ENCODE measurements at places on chromosomes 3 and 15.

GRCh38 chr3:170814822-170815221, 55.2 kb downstream of the RPL22L1 start:
- no peak for DNase-seq

DNA sequence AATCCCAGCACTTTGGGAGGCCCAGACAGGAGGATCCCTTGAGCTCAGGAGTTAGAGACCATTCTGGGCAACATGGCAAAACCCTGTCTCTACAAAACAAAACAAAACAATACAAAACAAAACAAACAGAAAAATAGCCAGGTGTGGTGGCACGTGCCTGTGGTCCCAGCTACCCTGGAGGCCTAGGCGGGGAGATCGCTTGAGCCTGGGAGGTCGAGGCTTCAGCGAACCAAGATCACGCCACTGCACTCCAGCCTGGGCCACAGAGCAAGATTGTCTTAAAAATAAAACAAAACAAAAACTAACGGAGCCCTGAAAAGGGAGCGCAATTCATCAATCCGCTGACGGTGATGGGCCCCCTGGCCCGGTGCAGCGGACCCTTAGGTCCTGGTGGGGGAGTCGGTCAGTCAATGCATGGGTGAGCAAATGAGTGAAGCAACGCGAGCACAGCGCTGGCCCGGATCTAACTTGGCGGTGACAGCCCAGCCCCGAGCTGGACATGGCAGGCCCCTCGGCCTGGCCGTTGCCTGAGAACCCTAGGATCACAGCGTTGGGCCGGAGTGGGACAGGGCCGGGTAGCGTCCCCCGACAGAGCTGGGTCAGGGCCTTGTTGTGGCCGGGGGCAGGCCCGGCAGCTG, 52.4 kb upstream of the BLM start:
- DNase-seq: no peak

DNA sequence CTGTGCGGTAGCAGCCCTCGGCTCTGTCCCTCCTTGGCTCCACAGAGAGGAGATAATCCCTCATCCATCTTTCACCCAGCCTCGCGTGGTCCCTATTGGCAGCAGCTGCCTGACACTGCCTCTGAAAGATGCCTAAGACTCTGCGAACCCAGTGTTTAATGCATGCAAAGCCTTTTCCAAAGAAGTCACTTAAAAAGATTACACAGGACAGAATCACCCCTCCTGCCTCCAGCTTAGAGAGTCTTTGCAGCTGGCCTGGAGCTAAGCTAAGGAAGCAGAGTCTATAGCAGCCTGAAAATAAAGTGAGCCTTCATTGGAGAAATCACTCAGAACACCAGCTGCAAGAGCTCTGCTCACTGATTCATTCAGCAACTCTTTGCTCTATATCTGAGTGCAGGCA, 247.2 kb downstream of the SHQ1 start:
- no peak for DNase-seq

- DNase-seq: no peak
Measured at GRCh38 chr3:99013777-99014315, 112.4 kb upstream of the DCBLD2 start.

DNA sequence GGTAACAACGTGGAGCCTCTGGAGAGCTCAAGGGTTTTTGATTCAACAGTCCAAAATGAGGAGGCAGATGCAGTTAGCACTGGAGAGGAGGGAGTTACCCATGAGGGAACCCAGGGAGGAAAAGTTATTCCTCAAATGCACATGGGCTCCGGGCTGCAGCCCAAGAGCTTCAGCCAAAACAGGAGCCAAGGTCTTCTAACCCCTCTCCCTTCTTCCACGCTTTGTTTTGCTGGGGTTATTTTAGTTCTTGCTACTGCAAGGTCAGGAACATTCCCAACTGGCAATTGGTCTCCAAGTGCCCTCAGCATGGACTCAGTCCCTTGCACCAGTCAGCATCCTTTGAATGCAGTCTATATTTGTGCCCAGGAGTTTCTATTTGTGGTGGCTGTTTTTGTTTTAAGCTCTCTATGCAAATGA, 90.0 kb downstream of the TGFBR2 start:
- no peak for DNase-seq

DNA sequence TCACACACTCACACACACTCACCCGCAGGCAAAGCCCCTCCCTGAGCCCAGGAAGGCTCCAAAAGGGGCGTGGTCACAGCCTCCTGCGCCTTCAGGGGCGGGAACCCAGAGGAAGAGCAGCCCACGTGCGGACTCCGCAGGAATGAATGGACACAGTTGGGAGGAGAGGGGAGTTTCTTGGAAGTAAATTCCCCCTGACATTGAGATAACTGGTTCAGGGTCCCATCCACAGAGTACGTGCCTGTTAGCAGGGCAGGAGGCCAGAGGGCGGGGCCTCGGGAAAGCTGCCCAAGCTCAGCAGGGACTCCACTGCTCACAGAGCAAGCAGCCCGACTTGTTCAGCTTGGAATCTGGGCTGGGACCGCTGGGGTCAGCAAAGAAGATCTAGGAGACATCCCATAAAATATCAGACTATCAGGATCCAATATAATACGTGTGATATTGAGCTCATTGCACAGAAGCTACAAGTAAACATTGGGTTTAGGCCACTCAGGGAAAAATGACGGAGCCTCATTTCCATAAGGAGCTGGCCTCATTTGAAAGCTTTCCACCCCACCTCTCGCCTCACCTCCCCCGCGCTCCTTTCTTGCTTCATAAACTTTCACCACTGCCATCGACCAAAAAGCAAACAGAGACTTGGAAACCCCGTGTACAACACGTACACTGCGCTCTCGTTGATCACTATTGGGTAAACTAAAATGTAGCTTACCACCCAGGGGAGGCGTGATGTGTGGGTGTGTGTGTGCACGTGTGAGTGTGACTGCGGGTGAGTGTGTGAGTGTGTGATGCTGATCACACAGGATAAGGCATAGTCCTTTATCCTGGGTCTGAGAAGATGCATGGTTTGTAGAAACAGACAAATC, 36.0 kb downstream of the TM2D3 start:
- DNase-seq: no peak

DNA sequence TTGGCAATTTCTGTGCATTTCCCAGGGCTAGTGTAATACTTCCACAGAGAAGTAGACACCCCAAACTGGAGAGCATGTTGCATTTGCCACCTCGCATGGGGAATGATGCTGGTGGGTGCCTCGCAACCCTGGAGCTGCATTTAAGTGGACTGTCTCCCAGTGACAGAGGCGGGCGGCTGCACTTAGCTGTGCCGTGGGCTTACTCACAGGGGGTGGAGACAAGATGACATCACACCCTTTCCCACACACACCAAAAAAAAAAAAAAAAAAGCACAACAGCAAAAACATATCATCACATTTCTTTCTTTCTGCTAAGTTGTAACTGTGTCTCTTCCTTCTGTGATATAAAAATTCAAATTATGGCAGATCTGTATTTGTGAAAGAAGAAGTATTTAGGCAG, at the start of gene ABI3BP:
Gene ABI3BP, minus strand, starts transcription at position 113 of the 400 bp plus-strand sequence. Its CDS starts 37 bp downstream, at position 76.
- no peak for DNase-seq

DNA sequence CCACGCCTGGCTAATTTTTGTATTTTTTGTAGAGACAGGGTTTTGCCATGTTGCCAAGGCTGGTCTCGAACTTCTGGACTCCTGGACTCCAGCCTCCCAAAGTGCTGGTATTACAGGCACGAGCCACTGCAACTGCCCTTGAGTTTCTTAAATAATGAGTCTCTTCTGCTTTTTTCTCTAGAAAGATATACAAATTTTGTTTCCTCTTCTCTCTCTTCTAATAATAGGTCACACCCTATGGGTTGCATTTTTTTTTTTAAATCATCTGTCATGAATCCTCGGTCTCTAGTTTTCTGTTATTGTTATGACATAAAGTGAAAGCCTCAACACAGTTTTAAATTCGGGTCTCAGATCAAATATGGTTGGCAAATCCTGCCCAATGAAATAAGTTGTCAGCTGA, 111.2 kb downstream of the IL12A start:
- DNase-seq: no peak

GRCh38 chr15:30962659-30963058, 28.8 kb downstream of the MTMR10 start:
- no peak for DNase-seq

DNA sequence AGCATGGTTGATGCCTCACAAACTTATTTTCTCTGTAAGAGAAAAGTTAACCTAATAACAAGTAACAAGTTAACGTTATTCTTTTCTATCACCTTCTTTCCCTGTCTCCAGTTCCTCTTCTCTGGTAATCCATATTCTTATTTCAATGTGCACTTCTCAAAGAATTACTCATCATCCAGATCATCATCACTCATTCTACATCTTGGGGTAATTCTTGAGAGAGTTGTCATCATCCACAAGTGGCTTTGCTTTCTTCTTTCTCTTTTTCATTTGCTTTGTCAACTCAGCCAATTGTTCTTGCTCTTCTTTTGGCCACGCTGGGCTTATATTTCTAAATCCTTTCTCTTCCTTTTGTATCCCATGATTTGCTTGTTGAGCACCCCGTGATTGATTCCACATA, 20.8 kb upstream of the RNF111 start:
- DNase-seq: no peak

DNA sequence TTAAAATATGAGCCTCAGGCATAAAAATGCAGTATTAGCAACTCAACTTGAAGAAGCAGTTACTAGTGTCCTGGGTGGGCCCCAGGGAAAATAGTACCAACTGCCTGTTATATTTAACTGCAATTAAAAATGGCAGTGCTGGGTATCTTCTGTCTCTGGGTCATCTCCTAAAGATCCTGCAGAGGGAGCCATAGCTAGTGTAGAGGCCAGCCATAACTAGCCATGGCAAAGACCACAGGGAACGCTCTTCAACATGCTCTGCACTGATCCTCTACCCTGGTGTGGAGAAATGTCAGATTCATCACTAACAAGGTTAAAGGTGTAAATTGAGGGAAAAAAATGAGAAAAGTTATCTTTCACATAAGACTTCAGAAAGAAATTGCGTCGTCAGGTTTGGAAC, 181.3 kb downstream of the SNRPN start:
- no peak for DNase-seq

DNA sequence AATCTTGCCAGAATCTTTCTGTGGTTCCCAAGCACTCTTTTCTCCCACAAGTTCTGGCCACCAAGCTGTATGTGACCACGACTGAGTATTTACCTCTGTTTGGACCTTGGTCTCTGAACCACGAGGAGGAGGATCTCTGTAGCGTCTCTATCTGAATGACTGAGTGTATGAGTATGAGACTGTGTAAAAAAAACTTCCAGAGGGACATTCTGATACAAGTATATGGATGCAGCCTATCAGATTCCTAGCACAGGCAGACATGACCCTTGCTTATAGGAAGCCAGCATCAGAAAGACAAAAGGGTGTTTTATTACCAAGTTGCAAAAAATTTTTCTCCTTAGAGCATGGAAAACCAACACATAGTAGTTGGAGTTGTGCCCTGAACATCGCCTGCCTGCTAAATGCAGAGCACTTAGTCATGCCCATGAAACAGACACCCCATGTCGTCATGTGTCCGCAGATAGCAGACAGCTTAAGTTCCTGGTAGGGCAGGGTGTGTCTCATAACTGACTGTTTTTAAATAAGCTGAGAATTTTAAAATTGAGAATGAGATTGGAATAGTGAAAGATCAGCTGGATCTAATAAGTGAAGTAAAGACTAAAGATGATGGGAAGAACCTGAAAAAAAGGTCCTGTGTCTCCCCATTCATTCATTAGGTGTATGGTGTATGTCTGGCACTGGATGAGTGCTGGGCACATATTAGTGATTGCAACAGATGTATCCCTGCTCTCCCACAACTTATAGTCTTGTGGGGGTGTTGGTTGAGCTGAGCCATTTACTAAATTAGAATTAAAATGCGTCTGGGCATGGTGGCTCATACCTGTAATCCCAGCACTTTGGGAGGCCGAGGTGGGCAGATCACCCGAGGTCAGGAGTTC, 30.9 kb downstream of the DAG1 start:
- DNase-seq: no peak

DNA sequence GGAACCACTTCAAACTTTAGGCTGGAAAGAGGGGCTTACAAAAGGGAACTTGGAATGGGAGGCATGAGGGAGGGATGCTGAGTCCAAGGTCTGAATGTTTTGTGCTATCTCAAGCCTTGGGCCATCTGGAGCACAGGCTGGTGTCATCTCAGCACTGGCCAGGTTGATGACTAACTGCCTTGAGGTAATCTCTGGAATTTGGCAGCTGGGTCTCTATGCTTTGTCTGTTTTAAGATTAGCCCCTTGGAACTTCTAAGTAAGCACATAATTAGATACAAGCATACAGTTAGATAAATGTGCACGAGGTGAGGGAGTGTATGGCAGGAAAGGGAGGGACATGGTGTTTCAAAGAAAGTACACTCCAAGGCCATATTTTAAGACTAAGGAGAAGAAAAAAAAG, 252.4 kb upstream of the CCDC54 start:
- no peak for DNase-seq

DNA sequence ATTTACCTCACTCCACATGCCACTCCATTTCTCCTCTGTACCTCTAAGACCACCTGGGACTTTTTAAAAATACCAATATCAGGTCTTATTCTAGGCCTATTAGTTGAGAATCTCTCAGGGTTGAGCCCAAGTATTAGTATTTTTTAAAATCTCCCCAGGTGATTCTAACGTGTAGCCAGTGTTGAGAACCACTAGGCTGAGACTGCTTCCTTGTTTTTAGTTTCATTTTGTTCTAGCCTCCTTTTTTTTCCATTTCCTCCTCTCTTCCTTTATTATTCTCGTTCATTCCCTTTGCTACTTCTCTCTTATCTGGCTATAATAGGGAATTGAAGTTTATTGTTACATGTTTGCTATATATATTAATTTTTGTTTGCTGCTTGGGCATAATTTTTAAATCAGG, 217.8 kb upstream of the CD96 start:
- DNase-seq: no peak

DNA sequence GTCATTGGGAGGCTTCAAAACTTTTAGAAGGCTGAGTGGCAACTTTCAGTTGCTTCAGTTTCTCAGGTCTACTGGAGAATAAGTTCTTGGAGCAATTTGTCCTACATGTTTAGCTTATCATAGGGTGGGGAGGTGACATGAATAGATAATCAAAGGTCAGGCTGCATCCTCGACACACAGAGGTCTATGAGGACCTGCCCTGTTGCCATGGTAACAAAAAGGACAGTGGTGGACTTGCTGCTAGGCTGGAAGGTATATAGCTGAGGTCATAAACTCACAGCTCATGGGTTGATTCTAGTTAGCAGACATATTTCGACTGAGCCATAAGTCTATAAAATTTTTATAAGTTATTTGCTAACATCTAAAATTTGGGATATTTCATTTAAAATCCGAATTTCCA, 267.0 kb downstream of the THRB start:
- DNase-seq: no peak

- no peak for DNase-seq
Measured at GRCh38 chr3:109982201-109982600, 644.9 kb upstream of the DPPA4 start.

GRCh38 chr3:42640771-42641370, 12.6 kb upstream of the ZBTB47 start:
- no peak for DNase-seq

GRCh38 chr3:10628891-10629670, 123.7 kb upstream of the ATP2B2 start:
- no peak for DNase-seq

- no peak for DNase-seq
Measured at GRCh38 chr3:153414982-153415381, 253.0 kb downstream of the RAP2B start.

DNA sequence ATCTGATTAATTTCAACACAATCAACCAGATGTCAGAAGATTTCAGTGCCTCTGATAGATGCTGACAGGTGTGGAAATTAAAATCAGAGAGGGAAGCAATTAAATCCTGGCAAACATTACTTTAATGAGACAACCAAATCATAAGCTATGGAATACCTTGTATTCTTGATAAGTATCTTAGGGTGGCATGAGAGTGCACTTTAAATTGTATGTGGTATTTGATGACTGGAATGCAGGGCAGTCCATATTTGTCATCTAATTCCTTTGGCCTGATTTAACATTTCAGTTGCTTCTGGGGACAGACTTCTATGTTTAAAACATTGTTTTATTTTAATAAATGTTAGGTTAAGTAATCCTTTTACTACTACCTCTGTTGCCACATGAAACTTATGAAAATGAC, 184.1 kb downstream of the LPP start:
- no peak for DNase-seq

All from T-helper 1 cell (primary cell).